ENCODE measurements at places on chromosomes 7 and 10.

- DNase-seq = peak; percentile 57
These were observed 192.7 kb downstream of the MLLT10 start for GRCh38 chr10:21726601-21727225.

DNA sequence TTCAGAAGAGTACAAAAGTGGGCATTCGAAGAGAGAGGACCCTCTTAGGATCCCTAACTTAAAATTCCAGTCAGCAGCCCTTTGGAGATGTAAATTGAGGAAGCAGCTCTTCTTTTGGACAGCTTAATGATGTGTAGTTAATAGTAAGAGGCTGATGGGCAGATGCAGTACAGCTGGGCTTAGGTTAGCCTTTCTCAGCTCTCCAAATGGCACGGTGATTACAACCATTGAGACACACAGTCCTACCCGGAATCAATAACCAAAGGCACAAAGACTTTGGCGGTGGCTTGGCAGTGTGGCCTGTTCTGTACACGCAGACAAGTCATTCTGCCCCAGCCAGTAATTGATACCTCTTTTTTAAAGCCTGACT, 26.8 kb downstream of the GAD2 start:
- no peak for DNase-seq

GRCh38 chr7:114048386-114049235, 129.8 kb upstream of the PPP1R3A start:
- peak; percentile 45 for DNase-seq

GRCh38 chr7:114082642-114083165, 163.9 kb upstream of the PPP1R3A start:
- DNase-seq = no peak

DNA sequence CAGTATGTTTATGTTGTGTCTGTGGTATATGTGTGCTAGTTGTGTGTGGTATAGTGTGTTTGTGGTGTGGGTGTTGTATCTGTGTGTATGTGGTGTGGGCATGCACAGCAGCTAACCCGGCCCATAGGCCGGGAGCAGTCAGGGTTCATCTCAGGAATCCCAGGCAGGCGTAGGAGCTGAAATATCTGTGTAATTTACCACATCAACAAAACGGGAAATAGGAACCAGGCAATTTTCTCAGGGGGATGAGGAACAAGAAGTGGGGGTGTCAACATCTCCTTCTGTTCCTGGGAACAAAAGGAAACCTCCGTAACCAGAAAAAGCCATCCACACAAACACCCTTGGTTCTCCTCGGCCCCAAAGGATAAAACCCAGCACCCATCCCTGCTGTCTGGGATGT, 24.5 kb upstream of the ZNF488 start:
- DNase-seq = no peak

- DNase-seq = no peak
These were observed 8.9 kb upstream of the VSTM4 start for GRCh38 chr10:49123981-49124950.

GRCh38 chr10:79184657-79185056, 115.9 kb downstream of the ZMIZ1 start:
- DNase-seq = no peak

- DNase-seq = no peak
These were observed 39.5 kb downstream of the PPP1R3C start for GRCh38 chr10:91593366-91593765.

- no peak for DNase-seq
These were observed 43.8 kb downstream of the ZNF467 start for GRCh38 chr7:149729586-149729982.

GRCh38 chr7:153496257-153496656, 555.9 kb upstream of the DPP6 start:
- DNase-seq = no peak

DNA sequence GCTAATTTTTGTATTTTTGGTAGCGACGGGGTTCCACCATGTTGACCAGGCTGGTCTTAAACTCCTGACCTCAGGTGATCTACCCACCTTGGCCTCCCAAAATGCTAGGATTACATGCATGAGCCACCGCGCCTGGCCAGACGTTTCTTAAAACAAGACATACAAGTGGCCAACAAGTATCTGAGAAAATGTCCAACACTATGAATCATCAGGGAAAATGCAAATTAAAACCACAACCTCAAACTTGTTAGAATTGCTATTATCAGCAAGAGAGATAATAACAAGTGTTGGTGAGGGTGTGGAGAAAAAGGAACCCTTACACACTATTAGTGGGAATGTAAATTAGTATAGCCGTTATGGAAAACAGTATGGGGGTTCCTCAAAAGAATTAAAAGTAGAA, 148.6 kb downstream of the SUGCT start:
- DNase-seq = peak; percentile 18

DNA sequence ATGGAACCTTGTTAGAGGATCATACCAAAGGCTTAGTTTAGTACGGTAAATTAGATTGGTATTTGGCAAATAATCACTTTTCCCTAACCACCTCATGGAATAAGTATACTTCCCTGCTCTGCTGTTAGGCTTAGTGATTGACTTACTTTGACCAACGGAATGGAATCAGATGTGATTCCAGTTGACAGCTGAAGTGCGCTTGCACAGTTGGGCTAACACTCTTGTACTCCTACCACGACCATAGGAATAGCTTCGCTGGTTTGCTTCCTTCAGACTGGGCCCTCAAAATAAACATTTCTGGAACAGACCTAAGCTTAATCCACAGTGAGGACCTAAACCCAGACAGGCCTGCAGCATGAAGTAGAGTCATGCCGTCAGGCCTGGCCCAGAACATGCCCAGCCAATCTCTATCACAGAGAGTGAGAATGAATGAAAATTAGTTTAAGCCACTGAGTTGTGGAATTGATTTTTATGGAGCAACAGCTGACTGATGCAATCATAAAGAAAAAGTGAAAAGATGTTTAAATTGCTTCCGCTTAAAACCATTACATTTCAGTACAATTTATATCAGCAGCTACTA, 122.3 kb downstream of the DOCK4 start:
- DNase-seq = no peak

DNA sequence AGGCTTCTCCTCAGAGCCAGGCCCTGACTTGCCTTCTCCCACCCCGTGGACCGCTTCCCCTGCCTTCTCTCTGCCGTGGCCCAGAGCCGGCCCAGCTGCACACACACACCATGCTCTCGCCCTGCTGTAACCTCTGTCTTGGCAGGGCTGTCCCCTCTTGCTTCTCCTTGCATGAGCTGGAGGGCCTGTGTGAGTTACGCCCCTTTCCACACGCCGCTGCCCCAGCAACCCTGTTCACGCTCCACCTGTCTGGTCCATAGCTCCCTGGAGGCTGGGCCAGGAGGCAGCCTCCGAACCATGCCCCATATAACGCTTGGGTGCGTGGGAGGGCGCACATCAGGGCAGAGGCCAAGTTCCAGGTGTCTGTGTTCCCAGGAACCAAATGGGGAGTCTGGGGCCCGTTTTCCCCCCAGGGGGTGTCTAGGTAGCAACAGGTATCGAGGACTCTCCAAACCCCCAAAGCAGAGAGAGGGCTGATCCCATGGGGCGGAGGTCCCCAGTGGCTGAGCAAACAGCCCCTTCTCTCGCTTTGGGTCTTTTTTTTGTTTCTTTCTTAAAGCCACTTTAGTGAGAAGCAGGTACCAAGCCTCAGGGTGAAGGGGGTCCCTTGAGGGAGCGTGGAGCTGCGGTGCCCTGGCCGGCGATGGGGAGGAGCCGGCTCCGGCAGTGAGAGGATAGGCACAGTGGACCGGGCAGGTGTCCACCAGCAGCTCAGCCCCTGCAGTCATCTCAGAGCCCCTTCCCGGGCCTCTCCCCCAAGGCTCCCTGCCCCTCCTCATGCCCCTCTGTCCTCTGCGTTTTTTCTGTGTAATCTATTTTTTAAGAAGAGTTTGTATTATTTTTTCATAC, 38.0 kb downstream of the LIMK1 start:
- DNase-seq = no peak

DNA sequence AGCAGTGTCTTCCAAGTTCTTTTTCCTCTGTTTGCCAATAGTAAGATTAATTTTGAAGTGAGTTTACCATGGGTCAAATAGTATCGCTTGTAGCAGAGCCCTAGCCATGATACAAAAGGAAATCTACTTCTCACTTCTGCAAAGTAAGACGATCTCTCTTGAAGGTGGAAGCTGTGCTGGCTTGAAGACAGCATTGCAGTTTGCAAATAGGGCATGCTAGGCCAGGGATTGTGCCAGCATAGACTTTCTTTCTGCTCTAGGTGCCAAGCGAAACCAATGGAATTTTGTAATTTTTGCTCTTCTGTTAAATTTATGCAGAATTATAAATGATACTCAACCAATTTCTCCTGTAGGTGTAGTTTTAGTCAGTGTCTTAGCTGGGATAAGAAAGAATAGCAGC, 74.5 kb downstream of the SLC13A1 start:
- no peak for DNase-seq

DNA sequence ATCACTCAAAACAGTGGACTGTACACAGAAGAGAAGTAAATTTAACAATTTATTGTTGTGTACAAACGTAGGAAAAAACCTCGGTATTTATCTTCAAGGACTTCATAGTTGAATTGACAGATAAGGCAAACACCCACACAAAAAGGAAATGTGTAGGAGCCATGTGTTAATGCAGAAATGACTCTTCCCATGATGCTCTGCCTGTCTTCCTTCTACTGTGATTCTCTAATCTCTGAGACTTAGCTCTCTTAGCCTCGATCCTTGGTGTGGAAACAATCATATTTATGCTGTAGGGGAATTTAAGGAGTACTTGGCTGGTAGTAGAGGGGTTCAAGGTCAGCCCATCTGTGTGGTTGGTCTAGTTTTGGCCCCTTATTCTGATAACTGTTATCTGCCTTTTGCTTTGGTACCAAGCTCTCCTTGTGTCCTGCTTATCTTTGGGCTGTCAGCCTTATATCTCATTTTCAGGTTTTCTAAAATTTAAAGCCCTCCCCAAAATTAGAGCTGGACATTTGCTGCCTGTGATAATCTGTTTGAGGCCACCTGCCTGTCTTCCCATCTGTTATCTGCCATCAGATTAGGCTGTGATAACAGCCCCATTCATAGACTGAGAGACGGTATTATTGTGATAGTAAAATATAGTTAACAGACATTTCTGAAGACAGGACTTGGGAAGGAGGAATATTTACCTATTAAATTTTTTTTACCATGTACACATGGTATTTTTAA, 81.7 kb downstream of the GPR85 start:
- DNase-seq = no peak

DNA sequence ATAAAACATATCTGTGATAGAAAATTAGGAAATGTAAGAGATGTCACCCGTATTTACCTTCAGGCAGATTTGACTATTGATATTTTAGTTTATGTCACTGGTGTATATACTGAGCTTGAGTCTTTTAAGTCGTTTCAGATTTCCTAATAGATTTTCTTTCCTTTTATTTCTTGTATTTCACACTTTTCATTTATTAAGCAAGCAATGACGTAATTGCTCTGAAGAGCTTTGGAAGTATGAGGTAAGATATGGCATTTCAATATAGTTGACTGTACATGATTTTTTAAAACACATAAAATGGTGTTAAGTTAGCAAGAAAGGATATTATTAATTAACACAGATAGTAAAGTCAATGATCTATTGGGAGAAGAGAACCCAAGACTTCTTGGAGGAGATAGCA, 652.6 kb downstream of the SORCS1 start:
- DNase-seq = no peak

DNA sequence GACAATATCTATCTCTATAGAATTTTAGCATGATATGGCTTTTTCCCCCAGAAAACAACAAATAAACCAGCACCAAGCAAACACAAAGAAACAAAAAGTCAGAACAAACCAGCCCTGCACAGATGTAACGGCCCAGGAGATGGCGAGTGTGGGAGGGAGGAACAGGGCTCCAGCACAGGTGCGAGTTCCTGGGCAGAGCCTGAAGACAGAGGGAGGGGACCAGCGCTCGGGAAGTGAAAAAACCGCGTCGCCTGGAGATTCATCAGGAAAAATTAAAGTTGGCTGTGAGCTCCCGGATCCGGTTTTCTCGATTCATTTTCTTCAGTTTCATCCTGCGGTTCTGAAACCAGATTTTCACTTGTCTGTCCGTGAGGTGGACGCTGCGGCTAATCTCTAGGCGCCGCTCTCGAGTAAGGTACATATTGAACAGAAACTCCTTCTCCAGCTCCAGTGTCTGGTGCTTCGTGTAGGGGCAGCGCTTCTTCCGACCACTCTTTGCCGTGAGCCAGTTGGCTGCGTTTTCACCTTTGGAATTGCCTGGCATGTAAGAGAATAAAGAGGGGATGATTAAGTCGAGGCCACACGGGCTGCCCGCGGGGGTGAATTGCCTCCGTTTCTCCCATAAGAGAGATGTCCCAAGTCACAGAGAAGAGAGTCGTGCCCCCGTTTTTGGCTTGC, 2.3 kb downstream of the HOXA10 start:
- DNase-seq = no peak

GRCh38 chr10:102963756-102964025, 45.6 kb downstream of the CNNM2 start:
- no peak for DNase-seq

GRCh38 chr10:4053940-4054339, 268.9 kb upstream of the KLF6 start:
- DNase-seq = no peak

DNA sequence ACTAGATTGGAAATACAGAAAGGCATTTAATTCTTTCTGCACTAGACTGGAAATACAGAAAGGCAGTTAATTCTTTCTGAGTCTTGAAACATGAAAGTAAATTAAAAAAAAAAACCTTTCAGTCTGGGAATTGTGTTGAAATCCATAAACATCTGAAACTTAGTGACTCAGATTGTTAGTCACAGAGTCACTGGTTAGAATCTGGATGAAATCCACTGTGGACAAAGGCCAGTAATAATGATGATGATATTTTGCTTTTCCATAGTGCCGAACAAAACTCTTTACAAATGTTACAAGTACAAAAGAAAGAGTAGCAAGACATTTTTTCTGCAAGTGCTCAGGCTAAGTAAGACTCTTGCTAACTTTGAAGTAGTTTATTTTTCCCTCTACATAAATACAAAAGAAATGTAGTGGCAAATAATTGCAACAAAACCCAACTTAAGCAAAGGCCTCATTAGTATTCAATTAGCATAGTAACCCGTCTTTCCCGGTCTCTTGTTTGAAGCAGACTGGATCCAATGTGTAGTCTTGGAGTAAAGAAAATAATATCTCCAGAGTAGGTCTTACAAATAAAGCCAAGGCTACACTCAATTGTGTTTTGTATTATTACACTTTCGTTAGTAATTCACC, 5.8 kb upstream of the PRTFDC1 start:
- DNase-seq = peak; percentile 91

DNA sequence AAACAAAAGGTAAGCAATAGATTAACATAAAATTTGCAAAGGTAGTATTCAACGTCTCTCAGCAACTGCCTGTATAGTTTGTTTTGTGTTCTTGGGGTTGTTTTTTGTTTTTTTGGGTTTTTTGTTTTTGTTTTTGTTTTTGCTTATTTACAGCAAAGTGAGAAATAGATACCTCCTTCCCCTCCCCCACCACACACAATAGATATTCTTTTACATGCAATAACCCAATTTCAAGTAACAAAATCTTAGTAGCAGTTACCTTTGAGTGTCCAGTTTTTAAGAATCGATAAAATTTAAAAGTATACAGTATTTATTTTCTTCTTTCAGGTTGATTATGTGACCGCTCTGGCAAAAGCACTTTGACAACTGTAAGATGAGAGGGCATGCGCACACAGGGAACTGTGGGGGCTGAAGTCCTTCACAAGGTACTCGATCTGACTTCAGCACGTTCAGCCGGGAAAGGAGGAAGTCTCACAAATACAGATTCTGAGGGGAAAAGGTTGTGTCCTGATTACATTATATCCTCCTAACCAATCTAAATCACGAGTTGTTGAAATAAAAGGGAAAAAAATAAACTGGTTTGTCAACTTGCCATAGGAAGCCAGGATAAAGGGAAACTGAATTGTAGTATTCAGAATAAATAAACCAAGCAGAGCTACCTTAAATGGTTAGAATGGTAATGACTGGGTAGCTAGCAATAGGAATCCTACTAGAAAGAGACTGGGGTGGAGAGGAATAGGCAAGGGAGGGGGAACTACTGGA, 47.8 kb downstream of the CPEB3 start:
- peak; percentile 47 for DNase-seq

Measured in fibroblast of skin of right biceps (primary cell).